ENCODE measurements at places on chromosomes 6 and 20.

DNA sequence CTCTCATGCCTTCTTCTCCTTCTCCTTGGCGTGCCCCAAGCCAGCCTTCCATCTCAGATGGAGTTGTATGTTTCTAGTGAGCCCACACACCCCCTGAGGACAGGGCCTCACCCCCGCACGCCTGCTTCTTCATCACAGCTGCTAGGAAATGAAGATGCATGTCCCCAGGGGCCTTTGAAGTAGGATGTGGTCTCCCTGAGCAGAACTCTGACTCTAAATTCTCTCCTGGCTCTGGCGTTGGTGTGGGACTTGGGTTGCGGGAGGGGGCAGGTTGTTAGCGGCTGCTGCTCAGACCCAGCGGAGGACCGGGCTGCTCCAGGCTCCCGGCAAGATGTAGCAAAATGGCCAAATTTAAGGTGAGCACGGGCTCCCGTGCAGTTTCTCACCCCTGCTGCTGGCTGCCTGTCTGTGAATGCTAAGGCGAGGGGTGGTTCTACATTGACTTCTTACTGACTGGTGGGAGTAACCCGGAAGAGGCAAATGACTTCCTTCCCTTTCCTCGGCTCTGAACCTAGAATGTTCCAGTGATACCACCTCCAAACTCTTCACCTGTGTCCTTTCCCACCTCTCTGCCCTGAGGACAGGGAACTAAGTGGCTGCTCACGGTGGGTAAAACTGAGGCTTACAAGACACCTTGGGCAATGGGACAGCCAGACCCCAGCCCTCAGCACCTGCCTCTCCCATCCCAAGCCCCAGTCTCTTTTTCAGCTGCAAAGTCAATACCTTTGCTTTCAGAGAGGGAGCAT lies 8.8 kb downstream of the SYNJ2 start:
- no peak for DNase-seq

DNA sequence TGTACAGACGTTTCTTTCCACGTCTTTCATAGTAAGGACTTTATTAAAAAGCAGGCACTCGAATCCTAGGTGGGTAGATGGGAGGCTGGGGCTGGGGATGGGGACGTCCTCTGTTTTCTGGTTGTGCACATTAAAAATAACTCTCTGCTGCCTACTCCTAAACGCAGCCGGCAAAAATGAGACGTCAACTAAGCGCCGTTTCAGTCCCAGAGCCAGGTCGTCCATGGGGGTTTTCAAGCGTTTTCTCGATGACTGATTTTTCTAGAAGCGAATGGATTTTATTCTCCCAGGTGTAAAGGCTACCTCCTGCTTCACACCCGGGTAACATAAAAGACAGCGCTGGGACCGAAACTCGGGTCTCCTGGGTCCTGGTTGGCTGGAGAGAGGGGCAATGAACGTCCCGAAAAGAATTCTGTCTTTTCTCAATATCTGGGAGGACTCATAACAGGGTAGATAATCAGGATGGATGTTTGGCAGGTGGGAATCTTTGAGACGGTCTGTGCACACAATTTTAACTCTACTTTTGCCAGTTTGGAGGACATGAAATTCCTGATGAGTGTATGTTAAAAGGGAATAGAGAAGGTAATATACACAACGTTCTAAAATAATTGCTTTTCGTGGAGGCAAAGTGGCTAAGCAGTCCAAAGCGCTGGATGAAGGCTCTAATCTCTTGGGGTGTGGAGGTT lies 25.2 kb downstream of the GPX6 start:
- DNase-seq, result no peak

DNA sequence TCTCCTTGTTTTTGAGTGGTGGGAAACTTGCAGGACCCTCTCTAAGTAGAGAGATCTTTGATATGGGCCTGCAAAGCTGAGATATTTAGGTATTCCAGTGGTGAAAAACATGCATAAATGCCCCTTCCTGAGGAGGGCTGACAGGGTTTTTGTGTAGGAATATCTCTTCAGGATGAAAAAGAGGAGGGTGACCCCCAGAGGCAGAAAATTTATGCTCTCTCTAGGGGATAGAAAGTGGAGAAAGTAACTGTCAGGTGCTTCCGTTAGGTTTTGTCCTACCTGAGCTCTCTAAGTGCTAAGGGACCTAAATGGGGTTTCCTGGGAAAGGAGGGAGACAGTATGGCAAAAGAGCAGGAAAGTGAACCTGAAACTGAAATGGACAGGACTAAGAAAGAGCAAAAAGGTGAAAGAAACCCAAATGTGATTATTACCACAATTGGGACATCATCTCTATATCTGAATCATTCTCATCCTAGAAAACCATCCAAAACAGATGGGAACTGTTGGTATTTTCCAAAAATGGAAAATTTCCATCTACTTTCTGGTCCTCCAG lies 2.0 kb downstream of the COL19A1 start:
- DNase-seq, result no peak

DNA sequence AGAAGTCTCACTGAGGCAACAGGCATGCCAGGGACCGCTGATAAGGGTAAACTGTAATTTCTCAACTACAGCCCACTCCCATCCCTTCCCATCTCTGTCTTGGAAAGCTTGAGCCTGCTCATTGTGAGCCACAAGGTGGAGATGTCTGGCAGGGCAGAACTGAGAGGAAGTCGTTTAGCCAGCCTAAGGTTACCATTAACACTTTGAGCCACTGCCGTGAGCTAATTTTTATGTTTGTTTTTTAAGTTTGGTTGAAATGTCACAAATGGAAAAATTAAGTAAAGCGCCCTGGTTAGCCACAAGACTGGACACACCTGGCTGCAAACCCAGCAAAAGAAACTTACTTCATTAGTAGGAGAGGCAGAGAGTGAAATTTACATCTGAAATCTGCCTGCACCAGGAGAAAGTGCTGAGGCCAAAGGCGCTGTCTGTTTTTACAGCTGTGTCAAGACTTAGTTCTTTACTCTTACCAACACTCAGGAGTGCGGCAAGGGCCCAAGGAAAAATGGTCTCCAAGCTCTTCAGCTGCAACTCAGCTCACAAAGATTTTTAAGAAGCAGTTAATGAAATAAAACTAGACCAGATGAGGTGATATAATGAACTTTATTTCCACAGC lies 50.0 kb upstream of the FAM83C start:
- DNase-seq, result no peak

- no peak for DNase-seq
Measured at GRCh38 chr6:5274231-5274630, 12.9 kb downstream of the FARS2 start.

- peak; percentile 49 for DNase-seq
Measured at GRCh38 chr6:147382945-147383554, 125.4 kb upstream of the SAMD5 start.

DNA sequence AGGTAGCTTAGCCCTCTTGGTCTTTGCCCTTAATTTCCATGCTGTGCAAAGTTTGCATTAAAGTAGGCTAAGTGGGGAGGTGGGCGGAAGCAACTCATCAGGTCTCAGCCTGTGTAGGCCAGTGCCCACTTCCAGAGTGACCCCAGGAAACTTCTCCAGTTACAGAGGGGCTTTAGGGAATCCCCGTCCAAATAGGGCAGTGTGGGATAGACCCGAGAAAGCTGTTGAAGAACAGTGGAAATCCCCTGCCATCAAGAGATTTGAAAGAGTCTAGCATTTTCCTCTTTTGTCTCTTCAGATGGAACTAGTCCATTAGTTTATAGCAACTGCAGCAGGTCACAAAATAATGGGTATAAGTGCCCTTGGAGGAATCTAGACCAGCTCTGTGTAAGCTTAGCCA lies 20.2 kb downstream of the SF3B5 start:
- DNase-seq, result no peak

DNA sequence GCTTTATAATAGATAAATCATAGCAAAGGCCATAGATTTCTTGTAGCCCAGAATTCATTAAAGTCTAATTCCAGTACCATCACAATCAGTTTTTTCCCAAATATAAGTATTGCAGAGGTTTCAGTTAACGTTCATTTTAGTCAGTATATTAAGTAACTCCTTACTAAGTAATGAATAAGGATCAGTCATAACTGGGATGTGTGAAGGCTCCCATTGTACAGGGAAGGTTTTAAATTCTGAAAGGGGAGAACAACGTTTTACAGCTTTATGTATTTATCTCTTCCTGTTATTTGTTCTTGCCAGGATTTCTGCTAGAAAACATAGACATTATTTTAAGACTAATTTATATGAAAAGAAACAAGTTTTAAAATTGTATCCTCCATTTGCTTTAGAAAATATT lies 215.5 kb upstream of the LAMP5 start:
- DNase-seq, result no peak

DNA sequence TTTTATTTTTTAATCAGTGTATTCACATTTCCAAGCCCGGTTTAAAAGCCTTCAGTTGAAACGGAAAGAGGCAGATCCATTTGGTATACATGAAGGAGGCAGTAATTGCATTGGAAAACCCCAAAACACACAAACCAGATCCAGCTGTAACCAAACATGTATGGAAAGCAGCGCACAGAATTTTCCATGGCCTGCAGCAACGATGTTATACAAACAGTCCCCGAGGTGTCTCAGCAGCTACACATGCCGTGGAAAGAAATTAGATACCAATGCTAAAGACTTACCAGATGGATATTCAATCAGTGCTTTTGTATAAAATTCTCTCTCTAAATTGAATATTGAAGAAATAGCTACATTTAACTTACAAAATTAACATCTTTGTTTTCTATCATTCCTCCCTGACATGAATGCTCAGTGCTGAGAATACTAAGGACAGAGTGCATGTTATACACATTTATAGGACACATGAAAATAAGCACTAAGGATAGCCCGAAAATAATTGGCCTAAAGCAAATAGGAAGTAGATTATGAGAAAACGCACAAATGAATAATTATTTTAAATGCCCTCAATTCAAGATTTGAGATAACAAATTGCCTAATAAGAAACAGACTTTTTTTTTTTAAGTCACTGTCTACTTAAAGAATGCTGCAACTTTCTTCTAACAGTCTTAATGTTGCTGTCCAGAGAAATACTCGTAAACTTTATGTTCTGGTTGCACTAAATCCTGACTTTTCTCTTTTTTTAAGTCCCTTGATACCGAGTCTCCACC lies 713.1 kb downstream of the HDGFL1 start:
- no peak for DNase-seq

GRCh38 chr6:106872049-106872448 lies 102.5 kb downstream of the CD24 start:
- peak; percentile 9 for DNase-seq

DNA sequence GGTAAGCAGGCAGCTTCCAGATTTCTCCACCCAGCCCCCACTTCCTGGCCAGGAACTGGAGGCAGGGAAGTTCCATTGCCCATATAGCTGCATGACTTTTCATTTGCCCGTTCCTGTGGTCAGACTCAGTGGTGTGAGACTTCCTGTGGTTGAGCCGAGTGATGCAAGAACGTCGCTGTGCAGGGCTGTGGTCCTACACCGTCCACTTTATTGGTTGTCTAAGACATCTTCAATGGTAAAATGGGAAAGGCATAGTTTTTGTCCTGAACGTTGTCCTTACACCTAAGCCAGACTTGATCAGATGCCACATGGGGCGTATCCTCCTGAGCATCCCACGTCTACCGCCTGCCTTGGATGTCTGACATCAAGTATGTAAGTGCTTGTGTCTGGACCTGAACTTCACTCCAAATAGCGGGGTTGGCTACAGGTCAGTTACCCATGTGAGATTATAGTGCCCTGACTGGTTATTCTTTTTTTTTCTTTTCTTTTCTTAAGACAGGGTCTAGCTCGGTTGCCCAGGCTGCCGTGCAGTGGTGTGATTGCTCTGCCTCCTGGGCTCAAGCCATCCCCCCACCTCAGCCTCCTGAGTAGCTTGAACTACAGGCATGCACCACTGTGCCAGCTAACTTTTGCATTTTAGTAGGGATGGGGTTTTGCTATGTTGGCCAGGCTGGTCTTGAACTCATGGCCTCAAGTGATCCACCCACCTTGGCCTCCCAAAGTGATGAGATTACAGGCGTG lies 25.9 kb upstream of the GTSF1L start:
- DNase-seq, result peak; percentile 82

DNA sequence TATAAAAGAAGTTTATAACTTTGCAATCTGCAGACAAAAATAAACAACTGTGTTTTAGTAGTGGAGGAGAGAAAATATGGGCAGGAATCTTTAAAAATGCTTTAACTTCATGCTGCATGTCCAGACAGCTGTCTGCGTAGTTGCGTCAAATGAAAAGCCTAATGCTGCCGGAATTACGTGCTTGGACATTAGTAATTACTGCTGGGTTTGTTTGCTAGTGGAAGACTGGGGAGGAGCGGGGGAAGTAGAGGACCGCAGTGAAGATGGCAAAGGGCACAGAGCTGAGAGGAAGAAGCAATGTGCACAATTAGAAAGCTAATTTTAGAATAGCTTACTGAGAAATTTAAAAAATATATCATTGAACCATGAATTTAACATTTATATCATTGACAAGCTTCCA lies 2.4 kb downstream of the SNAP25 start:
- no peak for DNase-seq

DNA sequence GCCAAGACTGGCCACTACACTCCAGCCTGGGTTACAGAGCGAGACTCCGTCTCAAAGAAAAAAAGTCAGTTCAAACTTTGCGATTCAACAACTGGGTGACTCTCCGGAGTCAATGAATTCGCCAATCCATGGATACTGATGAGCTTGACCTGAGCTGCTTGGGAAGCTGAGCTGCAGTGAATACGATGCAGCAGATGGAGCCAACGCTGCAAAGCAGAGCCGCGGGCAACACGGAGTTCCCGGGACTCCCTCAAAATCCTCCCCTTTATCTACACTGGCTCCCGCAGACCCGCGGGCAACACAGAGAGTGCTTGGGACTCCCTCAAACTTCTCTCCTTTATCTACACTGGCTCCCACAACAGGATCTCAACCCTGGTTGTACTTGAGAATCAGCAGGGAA lies 62.6 kb upstream of the SALL4 start:
- DNase-seq, result no peak

GRCh38 chr6:163828038-163828795 lies 413.7 kb downstream of the QKI start:
- no peak for DNase-seq

GRCh38 chr20:54255157-54255556 lies 47.3 kb downstream of the PFDN4 start:
- no peak for DNase-seq

- no peak for DNase-seq
Measured at GRCh38 chr20:37299718-37300528, 10.5 kb downstream of the MANBAL start.

All from ACHN (cell line).